Common myeloid progenitor, CD34-positive (primary cell): ENCODE measurements at places on chromosomes 7 and 10.
A peak's percentile ranks its signal among the peaks of the same experiment; 100 is the strongest.

DNA sequence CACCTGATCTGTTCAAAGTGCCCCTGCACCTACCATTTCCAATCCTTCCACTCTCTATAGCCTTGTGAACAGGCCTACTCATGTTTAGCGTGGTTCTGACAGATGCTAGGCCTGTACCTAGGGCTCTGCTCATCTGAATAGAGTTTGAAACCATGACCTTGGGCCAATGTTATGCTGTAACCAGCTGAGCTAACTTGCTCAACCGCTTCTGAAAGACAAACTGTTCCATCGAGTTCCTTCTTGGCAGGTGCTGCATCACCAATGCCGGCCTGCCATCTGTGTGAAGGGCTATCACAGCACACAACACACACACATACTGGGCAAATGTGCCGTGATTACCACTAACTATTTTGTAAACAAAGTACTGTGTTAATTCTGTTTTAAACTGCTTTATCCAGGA, 419.0 kb upstream of the GALNT17 start:
- DNase-seq = no peak

- peak; percentile 52 for DNase-seq
Observed at GRCh38 chr7:98021588-98022351, 31.8 kb upstream of the OCM2 start.

- no peak for DNase-seq
Observed at GRCh38 chr10:7311218-7311849, 99.5 kb downstream of the SFMBT2 start.

GRCh38 chr7:136958016-136958415, 89.6 kb downstream of the CHRM2 start:
- DNase-seq = peak; percentile 47

DNA sequence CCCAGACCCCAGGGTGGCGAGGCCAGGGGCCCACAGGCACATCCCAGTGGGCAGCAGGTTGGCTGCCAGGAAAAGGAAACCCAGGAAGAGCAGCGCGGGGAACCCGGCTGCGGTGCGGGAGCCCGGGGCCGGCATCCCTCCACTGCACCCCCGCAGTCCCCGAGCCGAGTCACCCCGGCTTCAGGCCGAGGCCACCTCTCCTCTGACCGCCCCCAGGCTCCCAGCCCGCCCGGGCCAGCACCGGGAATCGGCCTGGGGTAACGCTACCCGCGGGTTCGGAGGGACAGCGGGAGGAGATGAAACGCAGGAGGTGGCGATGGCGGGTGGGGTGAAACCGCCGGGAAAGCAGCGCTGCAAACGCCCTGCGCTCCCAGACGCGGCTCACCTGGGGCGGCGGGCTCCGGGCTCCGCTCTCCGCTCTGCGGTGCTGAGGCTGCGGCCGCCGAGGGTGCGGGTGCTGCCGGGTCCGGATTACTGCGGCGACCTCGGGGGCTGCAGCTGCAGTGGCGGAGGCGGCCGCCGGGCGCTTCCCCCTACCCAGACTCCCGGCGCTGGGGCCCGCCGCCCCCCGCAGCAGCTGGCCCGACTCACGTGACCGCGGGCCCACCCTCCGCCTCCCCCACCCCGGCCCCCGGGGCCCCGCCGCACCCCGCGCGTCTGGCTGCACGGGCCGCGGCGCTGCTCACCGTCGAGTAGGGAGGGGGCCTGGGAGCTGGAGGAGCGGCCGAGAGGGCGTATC, at the start of gene SCRN1:
TSS of gene SCRN1 (minus strand) at position 545 of the 739 bp plus-strand sequence. CDS start 20,734 bp downstream, outside the sequence.
- DNase-seq = peak; percentile 69

- DNase-seq = no peak
Observed at GRCh38 chr7:35905555-35905954, 104.7 kb downstream of the SEPTIN7 start.

- DNase-seq = no peak
Observed at GRCh38 chr7:4018601-4019316, 663.3 kb upstream of the FOXK1 start.

DNA sequence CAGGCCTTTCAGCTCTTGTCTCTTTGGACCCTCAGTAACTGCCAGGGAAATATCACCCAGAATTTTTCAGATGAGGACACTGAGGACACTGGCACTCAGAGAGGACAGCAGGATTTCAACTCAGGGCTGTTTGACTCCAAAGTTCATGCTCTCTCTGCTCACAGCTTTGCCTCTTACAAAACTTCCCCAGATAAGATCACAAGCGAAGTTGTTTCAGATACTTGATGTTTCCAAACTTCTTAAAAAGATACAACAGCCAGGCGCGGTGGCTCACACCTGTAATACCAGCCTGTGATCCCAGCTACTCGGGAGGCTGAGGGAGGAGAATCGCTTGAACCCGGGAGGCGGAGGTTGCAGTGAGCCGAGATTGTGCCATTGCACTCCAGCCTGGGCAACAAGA, 32.4 kb upstream of the ZRANB1 start:
- DNase-seq = no peak

GRCh38 chr10:45627412-45628048, 45.0 kb downstream of the ZFAND4 start:
- DNase-seq = no peak

DNA sequence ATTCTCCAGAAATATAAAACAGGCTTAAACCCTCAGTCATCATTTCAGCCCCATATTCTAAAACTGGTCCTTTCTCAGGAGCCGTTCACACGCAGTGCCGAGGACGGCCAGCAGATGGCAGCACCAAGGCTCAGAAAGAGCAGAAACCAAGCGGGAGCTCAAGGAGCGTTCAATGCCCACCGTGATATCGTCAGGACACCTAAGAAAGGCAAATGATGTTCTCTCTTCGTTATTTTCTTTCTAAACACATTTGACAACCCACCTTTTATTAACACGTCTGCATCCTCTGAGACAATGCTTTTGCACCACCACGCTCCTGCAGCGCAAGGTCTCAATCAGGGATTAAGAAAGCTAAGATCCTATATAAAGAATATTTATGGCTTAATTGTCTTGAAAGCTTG, 45.7 kb upstream of the RBM33 start:
- DNase-seq = peak; percentile 77

DNA sequence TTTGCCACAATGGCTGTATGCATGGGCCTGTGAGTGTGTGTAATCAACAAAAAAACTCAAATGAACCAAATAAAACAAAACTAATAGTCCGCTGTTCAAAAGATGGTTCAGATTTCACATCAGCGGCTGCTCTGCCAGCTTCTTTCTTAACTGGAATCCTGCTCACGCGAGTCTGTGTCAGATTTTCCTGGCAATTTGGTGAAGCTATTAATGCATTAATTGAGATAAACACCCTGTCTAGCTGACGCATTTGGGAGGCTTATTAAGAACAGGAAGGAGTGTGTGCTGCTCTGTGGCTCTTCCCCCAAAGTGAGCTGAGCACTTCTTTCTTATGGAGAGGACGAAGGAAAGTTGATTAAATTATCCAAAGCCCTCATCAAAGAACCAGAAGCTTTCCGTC, 336.6 kb upstream of the MKI67 start:
- DNase-seq = no peak

DNA sequence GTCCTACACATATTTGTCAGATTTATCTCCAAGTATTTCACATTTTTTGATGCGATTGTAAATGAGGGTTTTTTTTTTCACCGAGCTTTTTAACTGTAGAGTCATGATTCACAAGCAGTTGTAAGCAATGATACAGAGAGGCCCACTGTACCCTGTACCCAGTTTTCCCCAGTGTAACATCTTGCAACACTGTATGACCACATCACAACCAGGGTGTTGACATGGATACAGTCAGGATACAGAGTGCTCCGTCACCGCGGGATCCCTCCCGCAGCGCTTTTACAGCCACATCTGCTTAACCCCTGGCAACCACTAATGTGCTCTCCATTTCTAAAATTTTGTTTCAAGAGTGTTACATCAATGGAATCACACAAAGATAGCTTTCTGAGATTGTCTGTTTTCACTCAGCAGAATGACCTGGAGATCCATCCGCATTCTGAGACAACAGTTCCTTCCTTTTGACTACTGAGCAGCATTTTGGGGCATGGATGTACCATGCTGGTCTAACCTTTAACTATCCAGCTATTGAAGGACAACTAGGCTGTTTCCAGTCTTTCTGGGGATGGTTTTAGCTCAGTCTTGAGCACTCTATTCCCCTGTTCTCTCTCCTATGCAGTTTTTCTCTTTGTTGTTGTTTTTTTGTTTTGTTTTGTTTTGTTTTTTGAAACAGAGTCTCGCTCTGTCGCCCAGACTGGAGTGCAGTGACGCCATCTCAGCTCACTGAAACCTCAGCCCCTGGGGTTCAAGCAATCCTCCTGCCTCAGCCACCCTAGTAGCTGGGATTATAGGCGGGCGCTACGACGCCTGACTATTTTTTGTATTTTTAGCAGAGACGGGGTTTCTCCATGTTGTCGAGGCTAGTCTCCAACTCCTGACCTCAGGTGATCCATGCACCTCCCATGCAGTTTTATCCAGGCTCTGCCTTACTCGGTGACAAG, 25.9 kb downstream of the GPRIN2 start:
- DNase-seq = no peak

GRCh38 chr10:93541402-93542357, 24.8 kb upstream of the FFAR4 start:
- peak; percentile 44 for DNase-seq

- no peak for DNase-seq
Observed at GRCh38 chr7:25349283-25350017, 121.2 kb upstream of the NPVF start.

GRCh38 chr7:105322655-105323277, 66.0 kb downstream of the SRPK2 start:
- DNase-seq = no peak

- no peak for DNase-seq
Observed at GRCh38 chr10:123236126-123236525, 81.9 kb downstream of the BUB3 start.

DNA sequence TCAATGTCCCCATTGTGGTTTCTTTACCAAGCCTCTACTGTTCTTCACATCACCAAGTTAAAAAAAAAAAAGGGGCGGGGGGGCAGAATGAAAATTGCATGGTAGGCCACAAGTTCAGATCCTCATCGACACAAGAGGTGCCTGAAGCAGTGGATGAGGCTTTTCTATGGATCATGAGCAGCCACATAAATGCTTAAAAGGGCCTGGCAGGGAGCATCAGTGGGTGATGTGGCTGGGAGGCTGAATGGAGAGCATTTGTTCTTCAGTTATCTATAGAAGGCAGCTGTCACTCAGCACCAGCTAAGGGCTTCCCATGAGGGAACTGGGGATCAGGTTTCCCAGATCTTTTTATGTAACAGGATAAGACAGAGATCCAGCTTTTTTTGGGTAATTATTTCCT, 117.9 kb downstream of the CFTR start:
- DNase-seq = no peak

GRCh38 chr10:123521556-123521955, 144.6 kb upstream of the GPR26 start:
- no peak for DNase-seq

GRCh38 chr7:89771003-89771636, 383.1 kb upstream of the STEAP1 start:
- DNase-seq = peak; percentile 51

GRCh38 chr7:18165166-18165565, 137.5 kb upstream of the PRPS1L1 start:
- no peak for DNase-seq

- DNase-seq = peak; percentile 93
Observed at GRCh38 chr10:103584216-103585010, 90.9 kb downstream of the NEURL1 start.

DNA sequence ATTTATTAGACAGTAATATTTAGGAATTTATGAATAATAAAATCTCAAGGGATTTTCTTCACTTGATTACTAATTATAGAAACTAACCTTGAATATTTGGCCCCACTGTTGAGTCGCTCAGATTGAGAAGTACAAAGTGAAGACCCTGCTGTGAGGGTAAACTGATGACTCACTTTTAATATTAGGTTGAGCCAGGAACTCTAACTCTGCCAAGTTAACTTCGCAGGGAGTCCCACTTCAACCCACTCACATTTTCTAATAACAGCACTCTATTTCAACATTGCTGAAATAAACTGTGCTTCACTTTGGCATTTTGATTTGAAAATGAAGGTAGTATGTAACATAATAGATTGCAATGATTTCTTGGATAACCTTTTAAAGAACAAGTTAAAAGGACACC, 200.7 kb downstream of the POLR1F start:
- DNase-seq = no peak

- no peak for DNase-seq
Observed at GRCh38 chr10:87671139-87671815, 11.6 kb downstream of the PAPSS2 start.

DNA sequence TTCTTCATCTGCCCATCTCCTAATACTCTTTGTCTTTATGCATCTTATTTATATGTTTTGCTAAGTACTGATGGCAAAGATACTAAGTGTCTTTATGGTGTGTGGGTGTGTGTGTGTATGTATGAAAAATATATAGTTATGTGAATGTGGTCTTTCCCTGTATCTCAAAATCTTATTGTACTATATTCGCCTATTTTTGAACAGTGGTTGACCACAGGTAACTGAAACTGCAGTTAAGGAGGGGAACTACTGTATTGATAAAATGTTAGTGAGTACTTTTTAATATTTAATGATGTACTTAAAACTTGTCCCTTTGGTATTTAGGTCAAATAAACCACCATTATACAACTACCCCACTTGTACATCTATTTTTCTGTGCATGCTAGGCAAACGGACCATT, 85.9 kb downstream of the ADD3 start:
- DNase-seq = no peak

- DNase-seq = no peak
Observed at GRCh38 chr10:80451132-80451531, 3.0 kb upstream of the TSPAN14 start.

DNA sequence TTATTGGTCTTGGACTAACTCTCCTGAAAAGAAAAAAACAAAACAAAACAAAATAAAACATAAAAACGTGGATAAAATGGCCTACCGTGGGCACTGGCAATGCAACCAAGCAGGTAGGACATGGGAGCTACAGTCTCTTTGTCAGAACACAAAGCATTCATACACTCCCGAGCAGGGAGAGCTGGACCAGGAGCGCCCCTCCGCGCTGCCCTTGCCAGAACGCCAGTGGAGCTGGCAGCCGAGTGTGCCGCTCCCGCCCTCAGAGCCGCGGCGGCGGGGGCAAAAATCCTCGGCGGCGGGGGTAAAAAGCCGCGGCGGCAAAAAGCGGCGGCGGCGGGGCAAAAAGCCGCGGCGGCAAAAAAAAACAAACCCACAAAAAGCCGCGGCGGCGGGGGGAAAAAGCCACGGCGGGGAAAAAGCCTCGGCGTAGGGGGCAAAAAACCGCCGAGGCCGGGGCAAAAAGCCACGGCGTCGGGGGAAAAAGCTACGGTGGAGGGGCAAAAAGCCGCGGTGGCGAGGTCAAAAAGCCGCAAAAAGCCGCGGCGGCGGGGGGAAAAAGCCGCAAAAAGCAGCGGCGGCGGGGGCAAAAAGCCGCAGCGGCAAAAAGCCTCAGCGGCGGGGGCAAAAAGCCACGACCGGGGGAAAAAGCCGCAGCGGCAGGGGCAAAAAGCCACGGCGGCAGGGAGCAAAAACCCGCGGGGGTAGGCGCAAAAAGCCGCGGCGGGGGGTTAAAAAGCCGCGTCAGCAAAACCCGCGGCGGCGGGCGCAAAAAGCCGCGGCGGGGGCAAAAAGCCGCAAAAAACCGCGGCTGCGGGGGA, 418.1 kb downstream of the ZNF716 start:
- DNase-seq = peak; percentile 30

GRCh38 chr10:130631142-130632096, 495.2 kb downstream of the GLRX3 start:
- peak; percentile 92 for DNase-seq

GRCh38 chr7:120226188-120226587, 46.8 kb upstream of the KCND2 start:
- DNase-seq = no peak
